ENCODE measurements at places on chromosomes 1 and 21.
A peak's percentile ranks its signal among the peaks of the same experiment; 100 is the strongest.

DNA sequence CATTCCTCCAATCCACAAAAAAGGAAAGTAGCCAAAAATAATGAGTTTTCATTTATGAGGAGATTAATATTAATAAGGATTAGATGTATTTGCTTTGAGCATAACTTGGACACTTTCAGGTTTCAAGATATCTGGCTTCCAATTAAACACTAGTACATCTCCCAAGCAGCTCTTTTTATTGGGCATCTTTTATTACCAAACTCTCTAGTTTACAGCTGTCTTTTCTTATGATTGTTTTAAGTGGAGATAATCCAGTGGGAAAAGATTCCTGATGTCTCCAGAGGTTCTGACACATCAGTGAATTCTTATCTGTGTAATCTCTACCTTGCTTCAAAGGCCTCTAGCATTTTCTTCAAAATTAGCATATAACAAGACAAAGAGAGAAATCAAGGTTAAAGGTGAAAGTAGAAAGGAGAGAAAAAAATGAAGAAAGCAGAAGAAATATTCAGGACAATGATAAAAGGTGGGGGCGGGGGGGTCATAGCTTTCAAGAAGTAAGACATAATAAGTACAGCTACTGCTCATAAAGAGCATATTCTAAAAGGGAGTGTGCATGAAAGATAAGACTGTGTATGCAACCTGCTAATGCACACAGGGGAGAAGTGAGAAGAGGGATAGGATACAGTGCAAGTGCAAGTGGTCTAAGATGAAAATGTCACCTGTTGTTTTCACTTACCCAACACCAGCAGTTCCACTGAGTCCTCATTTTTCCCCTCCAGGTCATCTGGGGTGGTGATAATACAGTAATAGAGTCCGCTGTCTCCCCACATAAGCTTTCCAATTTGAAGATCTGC is 19.1 kb downstream of the ILDR2 start:
- DNase-seq, result no peak

DNA sequence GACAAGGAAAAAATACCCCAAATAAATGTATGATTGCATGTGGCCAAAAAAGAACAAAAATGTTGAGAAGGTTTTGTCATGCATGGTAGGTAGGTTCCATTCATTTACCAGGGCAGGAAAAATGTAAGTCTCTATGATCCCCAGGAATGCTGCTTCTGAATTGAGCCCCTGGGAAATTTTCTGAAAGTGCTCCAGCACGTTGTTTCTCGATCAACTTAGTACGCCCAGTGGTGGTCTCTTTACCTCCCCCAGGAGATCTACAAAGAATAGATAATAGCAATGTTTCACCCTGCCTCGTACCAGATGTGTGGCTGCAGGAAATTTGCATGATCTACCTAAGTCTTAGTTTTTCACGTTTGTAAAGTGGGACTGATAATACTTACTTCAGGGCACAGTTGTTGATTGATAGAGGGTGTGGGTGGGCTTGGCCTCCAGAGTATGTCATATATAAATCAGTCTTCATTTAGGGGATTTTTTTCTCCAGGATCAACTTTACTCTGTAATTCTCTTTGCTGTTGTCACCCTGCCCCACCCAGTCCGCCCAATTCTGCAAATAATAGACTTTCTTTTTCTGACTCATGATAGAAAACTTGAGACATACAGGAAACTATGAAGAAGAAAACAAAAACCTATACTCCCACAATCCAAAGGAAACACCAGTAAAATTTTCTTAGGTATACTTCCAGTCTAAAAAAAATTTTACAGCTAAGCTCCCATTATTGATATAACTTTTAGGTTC is 462.0 kb upstream of the RUNX1 start:
- DNase-seq, result no peak

DNA sequence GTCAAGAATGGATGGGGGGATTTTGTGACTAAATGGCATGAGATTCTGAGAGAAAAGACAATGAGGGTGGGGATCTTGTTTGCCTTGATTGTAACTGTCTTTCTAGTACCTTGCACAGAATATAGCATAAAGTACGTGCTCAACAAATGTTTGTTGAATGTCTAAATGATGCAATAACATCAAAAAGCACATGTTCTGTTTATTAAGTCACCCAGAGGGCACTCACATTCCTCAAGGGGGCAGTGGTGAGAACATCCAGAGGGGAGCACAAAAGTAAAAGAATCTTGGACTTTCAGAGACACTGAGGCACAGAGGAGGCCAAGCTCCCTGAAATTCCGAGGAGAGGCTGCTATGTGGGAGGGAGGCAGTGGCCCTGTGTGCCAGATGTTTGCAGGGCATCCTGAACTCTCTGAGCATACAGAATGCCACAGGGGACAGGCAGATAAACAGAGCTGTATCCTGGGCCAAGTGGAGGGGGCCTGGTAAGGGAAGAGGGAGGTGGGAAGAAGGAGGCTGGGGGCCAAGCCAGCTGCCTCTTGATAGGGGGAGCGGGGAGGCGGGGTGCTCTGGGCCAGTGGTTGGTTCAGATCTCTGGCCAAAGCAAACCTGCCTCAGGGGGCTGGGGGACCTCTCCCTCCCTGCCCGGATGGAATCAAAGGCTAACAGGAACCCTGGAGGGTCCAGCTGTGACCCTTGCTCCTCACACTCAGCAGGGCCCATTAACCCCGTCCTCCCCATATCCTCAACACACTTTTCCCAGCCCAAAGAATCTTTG is 6.5 kb upstream of the ATP1A2 start:
- peak; percentile 68 for DNase-seq

DNA sequence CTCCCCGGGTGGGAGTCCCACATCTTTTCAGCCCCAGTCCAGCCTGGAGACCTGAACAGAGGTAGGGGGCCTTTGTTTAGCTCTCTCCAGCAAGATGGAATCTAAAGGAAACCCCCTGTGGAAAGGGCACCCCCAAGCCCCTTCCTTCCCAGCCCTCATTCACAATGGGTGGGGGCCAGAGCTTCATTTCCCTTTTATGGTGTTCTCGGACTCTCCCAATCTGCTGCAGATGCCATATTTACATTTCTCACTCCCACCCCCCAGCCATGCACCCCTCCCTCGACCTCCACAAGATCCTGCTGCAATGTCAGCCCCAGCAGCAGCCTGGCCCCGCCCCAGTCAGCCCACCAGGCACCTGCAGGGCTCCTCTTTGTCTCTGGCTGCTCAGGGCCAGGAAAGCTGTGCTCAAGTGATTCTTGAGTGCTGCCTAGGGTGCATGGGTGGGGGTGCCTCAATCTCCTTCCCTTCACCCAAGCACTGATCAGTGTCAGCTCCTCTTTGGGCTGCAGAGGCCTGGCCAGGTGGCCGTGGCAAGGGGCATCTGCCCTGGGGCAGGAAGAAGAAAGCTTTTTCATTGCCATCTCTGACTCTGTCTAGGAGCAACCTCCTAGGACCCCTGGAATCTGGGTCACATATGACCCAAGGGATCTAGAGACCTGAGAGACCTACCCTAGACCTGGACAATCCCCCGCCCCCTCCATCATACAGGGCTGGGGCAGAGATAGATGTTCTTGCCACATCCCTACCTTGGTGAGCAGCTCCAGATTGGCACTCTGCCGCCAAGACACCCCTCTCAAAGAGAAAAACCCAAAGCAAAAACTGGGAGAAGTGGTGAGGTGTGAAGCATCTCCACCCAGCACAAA is 1.7 kb downstream of the KIF21B start:
- DNase-seq, result no peak

DNA sequence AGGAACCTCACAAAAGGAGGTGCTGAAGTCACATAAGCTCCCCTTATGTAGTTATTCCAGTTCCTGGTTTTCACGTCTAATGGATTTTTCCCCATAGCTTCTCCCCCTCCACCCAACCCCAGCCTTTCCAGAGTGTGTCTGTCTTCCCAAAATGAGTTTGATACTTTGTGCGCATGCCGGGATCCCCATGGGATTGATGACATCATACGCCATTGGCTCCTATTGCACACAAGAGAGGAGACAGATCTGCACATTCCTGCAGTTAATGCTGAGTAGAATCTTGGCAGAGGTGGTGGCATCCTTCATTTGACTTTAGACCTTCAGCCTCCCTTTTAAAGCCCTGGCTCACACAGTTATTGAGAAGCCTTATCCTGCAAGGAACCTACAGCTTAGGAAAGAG is 71.4 kb downstream of the DDR2 start:
- DNase-seq, result no peak

- no peak for DNase-seq
Observed at GRCh38 chr1:9069326-9070100, at the start of gene SLC2A5. SLC2A5 (minus strand) TSS chr1:9069635; CDS start chr1:9069536, 99 bp downstream.

GRCh38 chr1:43831851-43832250 is 101.8 kb upstream of the ARTN start:
- no peak for DNase-seq

- DNase-seq, result no peak
Observed at GRCh38 chr1:86471291-86471690, 2.6 kb downstream of the CLCA1 start.

DNA sequence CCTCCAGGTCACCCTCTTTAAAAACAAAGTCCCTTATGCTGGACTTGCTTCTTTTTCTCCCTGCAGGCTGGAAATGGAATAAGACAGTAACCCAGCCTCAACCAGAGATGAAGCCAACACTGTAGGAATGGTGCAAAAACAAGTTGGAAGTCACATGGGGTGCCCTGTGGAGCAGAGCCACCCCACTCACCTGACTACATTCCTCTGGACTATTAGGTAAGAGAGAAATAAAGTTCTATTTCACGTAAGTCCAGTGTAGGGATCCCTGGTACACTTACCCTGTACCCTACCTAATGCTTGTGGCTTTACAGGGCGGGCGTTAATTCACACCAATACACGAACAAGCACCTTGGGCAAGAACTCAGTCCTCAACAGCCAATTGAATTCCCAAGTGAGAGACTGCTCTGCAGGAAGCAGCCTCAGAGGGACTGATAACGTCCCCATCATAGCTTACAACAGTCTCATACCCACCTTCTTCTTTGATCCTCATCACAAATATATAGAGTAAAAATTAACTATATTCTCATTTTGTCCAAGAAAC is 112.5 kb upstream of the FGGY start:
- no peak for DNase-seq

GRCh38 chr1:21064057-21064456 is 112.6 kb downstream of the EIF4G3 start:
- no peak for DNase-seq

DNA sequence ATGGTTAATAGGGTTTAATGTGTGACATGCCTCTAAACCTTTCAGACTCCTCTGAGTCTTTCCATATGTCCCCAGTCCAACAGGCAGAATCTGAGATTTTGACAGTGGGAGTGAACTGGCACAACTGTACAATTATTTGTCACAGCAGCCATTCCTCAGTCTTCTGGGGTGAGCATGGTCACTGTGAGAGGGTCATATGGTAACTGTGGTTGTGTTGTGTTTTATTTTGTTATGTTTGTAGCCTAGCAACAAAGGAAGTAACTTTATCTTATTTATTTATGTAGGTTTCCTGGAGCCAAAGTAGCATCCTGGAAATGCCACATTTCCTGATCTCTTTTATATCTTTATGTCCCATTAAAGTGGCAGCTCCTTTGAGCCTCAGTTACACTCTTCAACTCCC is 1067.9 kb downstream of the TTLL7 start:
- no peak for DNase-seq

DNA sequence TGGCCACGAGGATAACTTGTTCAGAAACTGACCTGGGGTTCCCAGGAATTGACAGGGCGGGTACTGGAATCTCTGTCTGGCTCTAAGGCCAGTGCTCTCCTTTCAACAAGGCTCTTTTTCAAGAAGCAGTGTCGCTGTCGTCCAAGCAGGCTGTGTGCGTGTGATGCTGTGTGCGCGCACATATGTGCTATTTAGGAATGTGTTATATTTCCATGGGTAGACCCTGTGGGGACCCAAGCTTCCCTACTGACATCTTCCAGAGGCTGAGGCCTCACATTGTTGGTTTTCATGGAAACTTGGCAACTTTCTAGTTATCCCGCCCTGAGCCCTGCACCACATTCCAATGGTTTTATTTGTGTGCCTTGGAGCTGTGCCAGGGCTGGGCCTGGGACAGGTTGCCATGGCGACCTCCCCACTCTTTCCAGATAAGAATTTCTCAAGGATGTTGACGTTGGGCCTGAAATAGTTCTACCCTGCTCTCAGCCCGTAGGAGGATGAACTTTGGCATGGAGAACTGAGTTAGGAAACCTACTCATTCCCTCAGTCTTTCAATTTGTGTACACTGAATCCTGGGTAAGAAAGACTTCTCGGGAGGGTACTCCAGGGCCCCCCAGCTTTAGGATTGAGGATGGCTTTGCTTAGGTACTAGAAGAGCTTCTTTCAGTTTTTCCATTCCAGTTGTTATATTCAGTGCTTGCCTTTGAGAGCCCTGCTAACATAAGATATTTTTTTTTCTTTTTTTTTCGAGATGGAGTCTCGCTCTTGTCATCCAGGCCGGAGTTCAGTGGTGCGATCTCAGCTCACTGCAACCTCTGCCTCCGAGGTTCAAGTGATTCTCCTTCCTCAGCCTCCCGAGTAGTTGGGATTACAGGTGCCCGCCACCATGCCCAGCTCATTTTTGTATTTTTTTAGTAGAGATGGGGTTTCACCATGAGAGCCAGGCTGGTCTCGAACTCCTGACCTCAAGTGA is 38.8 kb upstream of the SRSF10 start:
- peak; percentile 97 for DNase-seq

- no peak for DNase-seq
Observed at GRCh38 chr1:198969981-198970380, 331.1 kb downstream of the PTPRC start.

DNA sequence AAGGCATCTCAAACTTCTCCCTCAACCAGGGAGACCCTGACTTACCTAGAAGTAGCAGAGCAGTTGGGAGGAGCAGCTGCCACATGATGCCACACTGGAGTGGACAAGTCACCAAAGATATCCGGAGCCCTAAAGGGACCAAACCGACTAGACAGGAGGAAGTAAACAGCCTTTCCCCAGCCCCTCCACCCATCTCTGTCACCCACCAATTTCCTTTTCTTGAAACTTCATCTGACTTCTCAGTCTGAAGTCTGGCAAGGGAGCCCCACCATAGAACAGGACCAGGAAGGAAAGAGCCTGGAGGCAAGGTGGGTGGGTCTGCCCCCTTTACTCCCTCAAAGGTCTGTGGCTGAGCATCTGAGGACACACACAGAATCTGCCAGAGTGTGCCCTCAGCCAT is at the start of gene FCGR3A:
TSS of gene FCGR3A (minus strand) at position 167 of the 400 bp plus-strand sequence. CDS start at position 85, 82 bp downstream.
- DNase-seq, result no peak

- DNase-seq, result no peak
Observed at GRCh38 chr1:222251847-222252246, 296.1 kb downstream of the HHIPL2 start.

GRCh38 chr1:247287460-247287859 is 31.6 kb downstream of the VN1R5 start:
- no peak for DNase-seq

- no peak for DNase-seq
Observed at GRCh38 chr21:16117331-16117730, 387.5 kb downstream of the USP25 start.

- DNase-seq, result no peak
Observed at GRCh38 chr1:29234471-29234870, 1.9 kb upstream of the PTPRU start.
